ENCODE measurements at places on chromosomes 11 and 22.

DNA sequence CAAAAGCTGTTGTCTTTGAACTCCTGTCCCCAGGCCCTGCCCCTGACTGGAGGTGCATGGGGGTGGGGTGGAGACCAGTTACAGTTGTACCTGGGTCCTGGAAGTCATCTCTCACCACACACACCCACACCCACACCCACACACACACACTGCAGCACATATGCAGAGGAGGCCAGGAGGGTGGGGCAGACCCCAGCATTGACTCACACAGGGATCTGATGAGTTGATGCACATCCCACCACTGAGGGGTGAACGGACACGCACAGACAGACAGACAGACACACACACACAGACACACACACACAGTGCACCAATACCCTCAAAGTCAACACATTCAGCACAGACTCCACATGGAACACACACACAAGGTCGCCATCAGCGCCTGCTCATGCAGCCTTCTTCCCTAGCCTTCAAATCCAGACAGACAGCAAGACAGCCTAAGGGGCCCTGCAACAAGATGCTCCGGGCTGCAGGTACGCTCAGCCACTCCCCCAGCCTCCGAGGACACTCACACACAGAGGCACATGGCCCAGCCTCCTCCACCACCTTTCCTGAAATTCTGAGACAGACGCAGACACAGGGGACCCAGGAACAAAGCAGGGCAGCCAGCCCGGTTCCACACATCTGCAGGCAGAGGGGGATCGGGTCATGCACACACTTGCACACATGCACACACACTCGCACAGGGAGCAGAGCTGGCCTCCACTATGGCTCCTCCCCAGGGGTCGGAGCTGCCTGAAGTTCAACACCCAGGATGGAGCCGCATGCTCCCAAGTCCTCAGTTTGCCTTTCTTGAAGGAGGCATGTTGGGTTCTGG, 26.5 kb downstream of the SYT7 start:
- DNase-seq: peak; percentile 92

DNA sequence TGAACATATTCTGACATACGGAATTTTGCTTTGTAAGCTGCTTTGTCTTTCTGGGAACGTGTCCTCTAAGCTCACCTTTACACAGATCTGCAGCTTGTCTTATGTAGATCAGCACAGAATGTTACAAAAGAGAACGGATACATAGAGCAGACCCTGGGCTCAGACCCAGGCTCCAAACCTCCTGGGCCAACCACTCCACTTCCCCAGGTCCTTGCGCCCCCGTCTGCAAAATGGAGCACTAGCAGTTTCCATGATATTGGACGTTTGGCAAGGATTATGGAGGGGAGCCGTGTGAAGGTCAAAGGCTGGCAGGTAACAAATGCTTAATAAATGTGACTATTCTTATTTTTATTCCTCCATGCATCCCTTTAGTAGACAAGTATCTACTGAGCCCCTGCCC, 358.4 kb downstream of the CTTN start:
- peak; percentile 74 for DNase-seq

GRCh38 chr11:126419801-126420697, 64.6 kb downstream of the ST3GAL4 start:
- peak; percentile 83 for DNase-seq

DNA sequence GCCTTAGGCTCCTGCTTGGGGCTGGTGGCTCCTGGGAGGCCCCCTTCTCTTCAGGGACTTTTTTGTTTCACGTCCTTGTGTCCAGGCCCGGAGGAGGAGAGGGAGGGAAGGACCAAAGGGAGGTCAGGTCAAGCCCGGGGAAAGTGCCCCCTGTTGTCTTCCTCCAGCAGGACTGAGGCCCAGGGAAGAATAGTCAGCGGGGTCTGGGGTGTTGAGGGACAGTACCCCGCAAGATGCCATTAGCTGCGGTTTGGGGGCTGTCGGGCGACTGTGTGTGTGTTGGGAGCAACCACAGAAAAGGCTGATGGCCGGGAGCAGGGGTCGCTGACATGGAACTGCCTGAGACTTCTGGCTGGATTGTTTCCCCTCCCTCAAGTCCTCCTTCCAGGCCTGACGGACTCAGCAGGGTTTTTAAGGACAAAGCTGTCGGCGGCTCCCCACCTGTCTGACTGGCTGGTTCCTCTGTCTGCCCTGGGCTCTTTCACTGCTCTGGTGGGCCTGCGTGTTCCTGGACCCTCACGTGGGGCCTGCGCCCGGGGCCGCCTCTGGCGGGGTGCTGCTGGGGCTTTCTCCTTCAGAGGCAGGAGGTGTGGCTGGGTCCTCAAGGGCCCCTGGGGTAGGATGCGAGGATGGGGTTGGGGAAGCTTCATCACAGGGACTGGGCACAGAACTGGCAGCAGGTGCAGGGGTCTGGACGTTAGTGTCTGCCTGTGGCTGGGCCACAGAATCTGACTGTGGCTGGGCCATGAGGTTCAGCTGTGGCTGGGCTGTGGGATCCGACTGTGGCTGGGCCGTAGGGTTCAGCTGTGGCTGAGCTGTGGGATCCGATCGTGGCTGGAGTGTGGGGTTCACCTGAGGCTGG, 1.5 kb downstream of the GPR152 start:
- DNase-seq: peak; percentile 77

DNA sequence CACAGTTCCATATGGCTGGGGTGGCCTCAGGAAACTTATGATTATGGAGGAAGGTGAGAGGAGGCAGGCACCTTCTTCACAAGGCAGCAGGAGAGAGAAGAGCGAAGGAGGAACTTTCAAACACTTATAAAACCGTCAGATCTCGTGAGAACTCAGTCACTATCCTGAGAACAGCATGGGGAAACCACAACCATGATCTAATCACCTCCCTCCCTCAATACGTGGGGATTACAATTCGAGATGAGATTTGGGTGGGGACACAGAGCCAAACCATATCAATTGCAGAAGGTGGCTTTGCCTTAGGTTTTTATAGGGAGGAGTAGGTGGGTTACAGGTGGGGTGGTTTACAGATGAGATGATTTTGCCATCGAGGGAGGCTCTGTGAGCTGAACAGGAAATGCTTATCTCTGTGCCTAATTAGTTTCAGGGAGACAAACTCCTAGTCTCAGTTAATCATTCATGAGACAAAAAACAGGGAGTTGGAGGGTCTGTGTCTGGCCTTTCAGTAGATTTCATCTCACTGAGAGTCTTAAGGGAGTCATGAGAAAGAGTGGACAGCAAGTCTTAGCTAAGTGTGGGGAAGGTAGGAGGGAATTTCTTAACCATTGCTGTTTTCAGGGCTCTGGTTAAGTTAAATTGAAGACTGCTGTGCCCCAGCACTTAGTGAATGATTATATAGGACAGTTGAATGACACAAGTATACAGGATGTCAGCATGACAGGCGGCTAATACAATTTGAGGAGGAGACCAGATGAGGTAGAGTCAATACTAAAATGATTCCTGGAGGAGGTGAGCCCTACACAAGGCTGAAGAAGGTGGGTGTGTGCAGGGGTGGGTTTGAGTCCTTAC, 47.7 kb downstream of the CWC15 start:
- peak; percentile 53 for DNase-seq

DNA sequence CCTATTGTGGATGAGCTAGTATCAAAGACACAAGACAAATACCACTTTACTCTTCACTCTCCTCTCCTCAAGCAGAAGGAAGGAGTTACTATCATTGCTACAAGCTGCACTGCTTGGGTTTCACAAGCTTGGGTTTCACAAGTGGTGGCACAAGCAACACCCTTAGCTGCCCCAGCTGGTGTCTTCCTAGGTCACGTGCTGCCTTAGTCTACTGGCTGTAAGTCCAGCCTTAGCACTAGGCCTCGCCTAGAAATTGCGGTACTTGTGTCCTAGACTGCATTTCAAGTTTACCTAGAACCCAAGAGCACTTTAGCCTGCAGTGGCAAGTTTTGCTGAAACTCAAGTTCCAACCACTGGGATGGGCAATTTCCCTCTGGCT, 86.6 kb downstream of the EHF start:
- DNase-seq: no peak

DNA sequence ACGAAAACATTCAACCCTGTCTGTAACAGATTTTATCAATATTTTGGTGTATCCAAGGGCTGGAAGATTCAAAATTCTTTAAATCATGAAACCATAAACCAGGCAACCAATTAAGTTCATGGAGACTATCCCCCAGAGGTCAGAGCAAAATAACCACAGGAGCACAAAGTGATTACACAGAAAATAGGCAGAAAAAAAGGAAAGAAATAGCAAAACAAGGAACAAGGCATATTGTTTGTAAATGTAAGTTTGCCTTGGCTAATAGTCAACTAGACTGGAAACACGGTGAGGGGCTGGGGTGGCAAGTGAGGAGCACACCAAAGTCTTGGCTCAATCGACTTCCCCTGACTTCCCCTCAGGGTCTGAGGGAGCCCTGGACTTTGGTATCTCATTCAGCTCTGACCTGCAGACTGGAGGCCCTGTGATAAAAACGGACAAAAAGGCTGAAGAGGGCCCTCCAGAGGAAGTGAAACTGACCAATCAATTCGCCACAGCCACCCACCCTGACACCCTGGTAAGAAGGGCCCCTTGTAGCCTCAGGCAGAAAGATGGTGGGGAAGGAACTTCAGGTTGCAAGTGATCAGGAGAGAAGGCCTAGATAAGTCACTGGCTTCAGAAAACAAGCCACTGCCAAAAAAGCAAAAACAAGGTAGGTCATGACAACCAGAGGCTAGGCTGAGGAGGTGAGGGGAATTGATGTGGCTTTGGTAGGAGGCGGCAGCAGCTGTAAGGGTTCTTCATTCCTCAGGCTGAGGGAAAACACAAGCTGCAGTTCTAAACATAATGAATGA, 1.8 kb downstream of the SIK3 start:
- peak; percentile 80 for DNase-seq

Measured in osteoblast (primary cell).